Stimulated activated CD8-positive, alpha-beta memory T cell treated with anti-CD3 and anti-CD28 coated beads, Interleukin-4, amount 100 ng/mL, for 4 hours (primary cell): ENCODE measurements at places on chromosomes 6 and 20.

- no peak for DNase-seq
Observed at GRCh38 chr20:32535953-32536823, 48.9 kb downstream of the NOL4L start.

DNA sequence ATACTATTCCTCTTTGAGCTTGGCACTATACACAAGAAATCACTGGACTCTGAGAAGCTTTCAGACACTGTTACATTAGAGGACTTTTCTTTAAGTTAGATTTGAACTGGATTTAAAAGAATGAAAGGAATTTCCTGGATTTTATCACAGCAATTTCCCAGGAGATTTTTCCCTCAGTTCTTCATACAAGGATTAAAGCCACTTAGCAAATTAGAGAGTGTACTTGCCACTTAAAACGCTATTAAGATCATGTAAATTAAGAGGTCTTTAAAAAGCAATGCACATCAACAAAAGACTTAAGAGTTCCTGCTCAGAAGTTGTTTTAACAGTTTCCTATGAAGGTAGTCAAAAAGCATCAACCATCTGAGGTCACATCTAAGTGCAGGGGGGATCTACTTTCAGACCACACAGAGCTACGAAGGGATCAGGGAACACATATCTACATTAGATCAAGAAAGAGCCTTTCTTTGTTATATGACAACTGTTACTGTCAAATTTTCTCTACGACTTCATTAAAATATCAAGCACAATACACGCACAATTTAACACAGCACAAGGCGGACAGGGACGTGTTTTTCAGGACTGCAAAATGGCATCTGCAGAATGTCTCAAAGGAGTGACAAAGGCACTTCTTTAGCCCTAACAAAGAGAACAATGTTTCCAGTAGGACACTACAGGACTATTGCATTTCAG, 65.8 kb downstream of the EPB41L2 start:
- DNase-seq, result no peak

DNA sequence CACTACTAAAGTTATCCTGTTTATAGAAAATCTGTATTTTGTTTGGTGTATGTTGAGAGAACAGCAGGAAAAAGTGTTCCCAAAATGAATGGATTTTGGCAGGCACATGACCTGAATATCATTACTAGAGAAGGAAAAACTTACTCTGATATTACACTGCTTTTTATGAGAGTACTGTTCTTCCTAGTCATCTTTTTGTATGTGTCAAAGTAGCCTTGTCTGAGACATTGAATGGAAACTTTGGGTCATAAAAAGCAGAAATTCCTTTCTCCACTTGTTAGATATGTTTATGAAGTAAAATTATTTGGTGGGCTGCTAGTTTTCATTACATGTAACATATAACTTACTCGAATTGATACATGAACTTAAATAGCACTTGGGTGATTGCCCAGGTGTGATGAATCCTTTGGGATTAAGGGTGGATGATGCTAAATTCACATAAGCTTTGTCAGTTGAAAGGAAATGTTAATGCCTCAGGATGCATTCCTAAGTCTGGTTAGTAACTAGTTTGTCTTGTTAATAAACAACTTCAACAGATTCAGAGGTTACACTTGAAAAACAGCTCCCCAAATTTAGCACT, 206.7 kb downstream of the CENPW start:
- DNase-seq, result no peak

GRCh38 chr6:128478230-128479047, 42.0 kb downstream of the PTPRK start:
- no peak for DNase-seq

GRCh38 chr6:1825926-1826325, 216.2 kb downstream of the FOXC1 start:
- DNase-seq, result no peak

- no peak for DNase-seq
Observed at GRCh38 chr6:145036236-145036635, 699.1 kb downstream of the EPM2A start.

GRCh38 chr20:63653974-63654668, 897 bp upstream of the STMN3 start:
- DNase-seq, result no peak

DNA sequence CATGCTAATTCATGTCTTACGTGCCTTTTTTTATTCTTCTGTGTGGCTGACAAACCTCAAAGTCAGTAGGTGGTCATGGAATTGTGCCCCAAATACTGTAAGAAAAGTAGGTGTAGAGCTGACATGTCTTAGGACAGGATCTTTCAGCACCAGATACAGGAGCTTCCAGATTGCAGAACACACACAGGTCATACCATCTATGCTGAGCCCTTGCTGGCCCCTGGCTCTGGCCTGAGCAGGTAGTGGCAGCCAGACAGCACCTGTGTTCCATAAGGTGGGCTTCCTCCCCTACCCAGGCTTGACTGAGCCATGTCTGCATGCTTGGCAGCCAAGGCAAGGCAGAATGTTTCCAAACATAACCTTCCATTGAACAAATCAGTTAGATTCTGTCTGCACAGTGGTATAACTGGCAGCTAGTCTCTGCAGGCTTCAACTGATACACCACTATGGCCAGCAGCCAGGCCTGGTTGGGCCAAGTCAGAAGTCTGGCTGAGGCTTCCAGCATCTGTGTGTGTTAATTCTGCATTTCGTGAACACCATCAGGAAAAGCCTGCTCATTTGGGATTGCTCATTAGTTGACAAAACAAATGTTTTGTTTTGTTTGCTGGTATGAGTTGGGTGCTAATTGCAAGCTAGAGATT, 366.5 kb downstream of the FOXA2 start:
- no peak for DNase-seq

DNA sequence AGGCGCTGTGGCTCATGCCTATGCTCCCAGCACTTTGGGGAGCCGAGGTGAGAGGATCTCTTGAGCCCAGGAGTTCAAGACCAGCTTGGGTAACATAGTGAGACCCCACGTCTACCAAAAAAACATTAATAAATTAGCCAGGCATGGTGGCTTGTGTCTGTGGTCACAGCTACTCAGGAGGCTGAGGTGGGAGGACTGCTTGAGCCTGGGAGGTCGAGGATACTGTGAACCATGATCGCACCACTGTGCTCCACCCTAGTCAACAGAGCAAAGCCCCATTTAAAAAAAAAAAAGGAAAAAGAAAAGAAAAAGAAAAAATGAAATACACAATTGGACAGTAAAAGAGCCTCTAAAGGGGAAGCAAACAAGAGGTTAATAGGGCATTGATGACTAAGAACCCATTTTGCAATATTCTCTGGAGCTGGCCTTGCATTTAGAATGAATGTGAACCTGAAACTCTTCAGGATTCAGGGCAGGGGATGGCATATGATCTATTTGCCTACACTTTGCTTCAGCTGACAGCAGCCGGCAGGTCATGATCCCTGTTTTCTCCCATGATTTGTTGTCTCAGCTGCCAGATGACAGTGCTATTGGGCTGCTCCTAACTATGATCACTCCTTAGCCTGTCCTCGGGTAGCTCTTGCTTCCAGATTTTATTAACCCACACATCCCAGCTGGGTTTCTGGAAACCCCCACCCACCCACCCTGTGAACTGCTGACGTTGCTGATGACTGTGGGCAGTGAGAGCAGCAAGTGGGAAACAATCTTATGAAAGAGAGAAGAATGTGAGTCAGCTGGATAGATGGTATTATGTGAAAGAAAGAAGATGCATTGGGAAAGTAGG, 83.8 kb upstream of the ELOVL5 start:
- DNase-seq, result no peak

- DNase-seq, result no peak
Observed at GRCh38 chr6:134549854-134550253, 231.9 kb upstream of the SGK1 start.

DNA sequence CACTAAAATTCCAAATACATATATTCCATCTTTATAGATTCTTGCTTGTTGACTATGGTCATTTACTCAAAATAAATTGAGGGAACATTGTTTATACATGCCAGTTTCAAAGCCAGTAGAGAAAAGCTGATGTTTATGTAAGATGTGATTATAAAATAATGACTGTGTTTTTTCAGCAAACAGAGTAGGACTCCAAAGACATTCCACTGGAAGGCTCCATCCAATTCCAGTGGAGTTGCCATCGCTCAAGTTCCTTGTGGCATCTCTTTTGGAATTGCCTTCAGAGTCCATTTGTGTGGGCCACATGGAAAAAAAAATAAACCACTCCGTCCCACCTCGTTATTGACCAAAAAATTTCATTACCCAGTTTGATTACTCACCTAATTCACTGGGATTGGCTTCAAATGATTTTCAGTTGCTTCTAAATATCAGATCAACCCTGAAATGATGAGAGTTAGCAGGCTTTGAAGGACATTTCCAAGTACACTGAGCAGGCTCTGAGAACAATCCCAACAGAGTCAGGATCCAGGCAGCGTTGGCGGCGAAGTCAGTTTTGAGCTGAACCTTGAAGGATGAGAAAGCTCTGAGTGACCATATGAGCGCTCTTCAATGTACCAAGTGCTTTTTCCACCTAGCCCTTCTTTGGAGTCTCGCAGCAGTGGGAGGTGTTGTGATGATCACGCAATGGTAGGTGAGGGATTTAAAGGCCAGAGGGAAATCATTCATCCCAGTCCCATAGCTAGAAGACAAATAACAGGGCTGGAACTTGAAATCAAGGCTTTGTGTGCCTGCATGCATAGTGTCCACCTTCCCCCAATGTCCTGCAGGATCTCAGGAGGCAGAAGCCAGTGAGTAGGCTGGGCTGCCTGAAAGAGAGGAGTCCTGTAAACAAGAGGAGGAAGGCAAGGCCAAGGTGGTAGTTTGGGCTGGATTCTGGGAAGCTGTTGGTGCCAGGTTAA, 281.7 kb downstream of the CDC5L start:
- no peak for DNase-seq

- DNase-seq, result no peak
Observed at GRCh38 chr20:39090906-39091305, 128.8 kb downstream of the DHX35 start.

- no peak for DNase-seq
Observed at GRCh38 chr6:167930295-167930694, 67.2 kb upstream of the KIF25 start.

GRCh38 chr6:52180787-52181558, 5.2 kb upstream of the IL17A start:
- DNase-seq, result no peak

GRCh38 chr20:53990768-53991450, 79.5 kb downstream of the BCAS1 start:
- DNase-seq, result no peak

DNA sequence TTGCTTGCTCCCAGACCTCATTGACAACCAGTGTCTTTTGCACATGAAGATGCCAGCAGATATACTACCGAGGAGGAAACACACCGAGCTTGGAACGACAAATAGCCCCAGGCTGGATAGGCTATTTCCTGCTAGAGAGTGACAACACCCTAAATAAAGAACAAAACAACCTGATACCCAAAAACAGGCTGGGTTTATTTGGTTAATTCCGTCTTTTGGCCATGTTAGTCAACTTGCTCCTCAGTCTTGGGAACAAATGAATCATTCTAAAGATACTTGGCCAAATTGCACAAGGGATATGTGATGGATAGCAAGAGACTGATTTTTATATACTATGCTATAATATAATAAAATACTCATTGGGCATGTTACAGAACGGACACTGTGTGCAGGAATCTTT, 11.5 kb upstream of the MUC22 start:
- DNase-seq, result no peak

GRCh38 chr6:142398353-142398752, 96.5 kb downstream of the ADGRG6 start:
- DNase-seq, result no peak

DNA sequence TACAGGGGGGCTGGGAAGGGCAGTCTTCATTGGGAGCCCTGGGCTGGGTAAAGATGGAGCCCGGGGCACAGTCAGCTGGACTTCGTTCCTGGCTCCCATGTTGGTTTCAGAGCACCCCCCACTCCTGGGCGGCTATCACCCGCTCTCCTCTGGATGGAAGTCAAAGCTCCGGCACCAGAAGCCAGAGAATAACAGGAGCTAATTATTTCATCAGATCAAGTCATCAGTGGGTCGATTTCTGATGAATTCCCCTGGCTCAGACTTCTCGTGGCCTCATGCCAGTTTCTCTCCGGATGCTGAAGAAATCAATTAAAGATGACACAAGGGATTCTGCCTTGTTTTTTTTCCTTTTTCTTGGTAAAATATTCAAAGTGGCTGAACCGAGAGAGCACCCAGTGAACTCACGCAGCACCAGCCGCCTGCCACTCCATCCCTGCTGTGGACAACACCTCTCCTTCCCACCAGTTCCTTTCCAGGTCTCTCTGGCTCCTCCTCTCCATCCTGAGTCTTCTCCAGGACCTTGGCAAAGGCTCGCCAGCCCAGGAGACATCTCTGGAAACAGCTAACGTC, 22.5 kb downstream of the SULF2 start:
- no peak for DNase-seq

GRCh38 chr20:36275011-36275410, 31.1 kb upstream of the DLGAP4 start:
- no peak for DNase-seq

- no peak for DNase-seq
Observed at GRCh38 chr6:28751514-28751913, 172.3 kb downstream of the TRIM27 start.

GRCh38 chr6:46484081-46484820, 7.0 kb downstream of the RCAN2 start:
- DNase-seq, result no peak

- DNase-seq, result no peak
Observed at GRCh38 chr6:71419217-71420094, 130.8 kb downstream of the OGFRL1 start.

DNA sequence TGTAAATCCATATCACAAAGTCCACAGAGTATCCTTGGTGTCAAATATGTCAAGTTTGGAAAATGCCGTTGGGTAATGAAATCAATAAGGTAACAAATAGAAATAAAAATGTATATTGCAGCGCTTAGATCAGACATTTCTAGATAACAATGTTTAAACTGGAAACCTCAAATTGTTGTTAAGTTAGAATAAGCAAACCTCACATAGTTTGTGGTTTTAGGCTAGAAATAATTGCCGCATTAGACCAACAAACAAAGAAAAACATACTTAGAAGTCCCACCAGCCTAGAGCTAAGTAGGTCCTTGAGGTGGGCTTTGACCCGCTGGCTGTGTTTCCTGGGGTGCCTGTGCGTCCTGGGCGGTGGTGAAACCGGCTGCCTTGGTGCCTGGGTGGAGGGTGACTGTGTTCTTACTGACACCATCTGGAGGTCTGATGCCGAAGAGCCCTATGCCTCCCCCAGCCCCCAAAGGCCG, 71.4 kb downstream of the DACT2 start:
- DNase-seq, result no peak

DNA sequence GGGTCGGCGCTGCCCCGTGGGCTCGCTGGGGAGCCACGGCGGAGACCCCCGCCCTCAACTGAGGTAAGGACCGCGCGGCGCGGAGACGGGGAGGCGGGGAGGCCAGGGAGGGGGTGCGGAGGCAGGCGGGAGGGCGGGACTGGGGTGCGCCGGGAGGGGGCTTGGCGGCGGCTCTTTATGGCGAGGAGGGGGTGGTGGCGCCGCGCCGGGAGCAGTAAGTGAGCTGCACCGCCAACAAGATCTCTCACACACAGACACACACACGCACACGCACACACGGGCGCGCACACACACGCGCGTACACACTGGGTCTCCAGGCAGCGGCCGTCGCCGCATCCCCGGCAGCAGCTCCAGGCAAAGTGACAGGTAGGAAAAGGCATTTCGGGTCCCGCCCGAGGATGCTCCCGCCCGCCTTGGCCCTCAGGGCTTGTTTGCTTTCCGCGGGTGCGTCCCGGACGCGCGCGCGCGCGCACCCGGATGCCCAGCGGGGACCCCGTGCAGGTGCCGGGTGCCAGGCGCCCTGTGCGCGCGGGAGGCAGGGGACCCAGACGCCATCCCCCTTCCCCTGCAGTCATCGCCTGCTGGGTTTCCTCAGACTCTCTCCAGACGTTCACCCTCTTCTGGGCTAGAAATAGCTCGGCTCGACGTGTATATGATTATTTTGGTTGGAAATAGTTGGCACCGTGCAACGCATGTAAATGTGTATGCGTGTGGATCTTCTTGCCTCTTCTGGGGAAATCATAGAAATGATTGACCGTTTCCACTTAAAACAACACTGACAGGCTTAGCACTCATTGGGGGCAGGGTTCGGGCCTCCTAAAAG, at the start of gene PLCB4:
Gene PLCB4 (plus strand): TSS at position 247 of the 823 bp plus-strand sequence. CDS start 238,728 bp downstream, outside the sequence.
- no peak for DNase-seq
